PC-9 (cell line): ENCODE measurements at places on chromosomes 6 and 20. TPM values are rescaled to one million over a fixed set of nuclear protein-coding genes. Genes with fewer than 3 reads are reported as not detected.

DNA sequence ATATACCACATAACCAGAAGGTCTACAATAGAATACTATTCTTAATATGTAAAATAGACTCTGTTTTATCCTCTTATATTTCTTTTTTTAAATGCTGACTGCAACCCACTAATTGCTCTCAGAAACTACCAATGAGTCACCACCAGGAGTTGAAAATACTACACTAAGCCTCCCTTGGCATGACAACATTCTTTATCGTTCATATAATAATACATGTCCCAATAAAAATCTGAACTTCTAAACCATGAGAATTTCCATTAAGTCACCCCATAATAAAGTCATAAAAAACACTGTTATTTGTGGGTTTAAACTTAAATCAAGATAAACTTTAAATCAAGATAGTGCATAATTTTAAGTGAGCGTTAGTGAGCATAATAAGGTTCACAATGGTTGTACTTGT, 4.2 kb downstream of the HACE1 start:
- H3K4me1 ChIP-seq, result peaks cover 9% of the 10 kb centered on the region
- H3K27ac ChIP-seq, result no peak overlapping the region
- H3K4me3 ChIP-seq, result no peak overlapping the region
- no peaks in the 10 kb centered on the region for H3K27me3 ChIP-seq
- no peak for DNase-seq

DNA sequence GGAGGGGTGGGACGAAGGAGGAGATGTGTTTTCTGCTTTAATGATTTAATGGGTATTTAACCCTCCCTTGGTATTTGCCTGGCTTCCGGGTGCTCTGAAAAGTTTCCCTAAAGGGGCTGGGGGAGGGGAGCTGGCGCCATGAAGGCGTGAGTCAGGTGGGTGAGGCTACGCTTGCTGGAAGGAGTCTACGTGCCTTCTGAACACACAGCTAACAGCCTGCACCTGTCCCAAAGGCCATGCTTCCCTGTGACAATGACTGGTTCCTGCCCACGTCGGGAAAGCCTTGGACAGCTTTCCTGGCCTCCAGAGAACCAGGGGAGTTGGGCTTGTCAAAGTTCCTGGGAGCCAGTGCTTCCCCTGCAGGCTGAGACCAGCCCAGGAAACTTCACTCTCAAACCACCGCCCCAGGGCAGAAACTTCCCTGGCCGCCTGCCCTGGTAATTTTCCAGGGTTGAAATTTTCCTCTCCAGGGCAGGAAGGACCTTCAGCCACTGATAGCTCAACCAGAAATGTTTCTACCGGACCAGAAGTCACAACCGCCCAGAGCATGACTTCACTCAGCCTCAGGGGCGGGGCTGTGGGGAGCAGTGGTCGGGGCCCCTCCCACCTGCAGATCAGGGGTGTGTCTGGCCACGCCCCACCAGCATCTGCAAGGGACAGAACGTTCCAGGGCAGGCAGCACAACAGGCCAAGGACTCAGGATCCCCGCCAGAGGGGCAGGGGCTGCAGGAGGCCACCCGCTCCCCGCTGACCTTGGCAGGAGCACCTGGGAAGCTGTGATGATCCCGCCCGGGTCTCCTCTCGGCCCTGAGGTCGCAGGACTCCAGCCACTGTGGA, 18.6 kb upstream of the SLCO4A1 start:
- H3K27me3 ChIP-seq, result no peaks in the 10 kb centered on the region
- peak; percentile 99 for DNase-seq
- peak overlapping the region; percentile 80 for H3K4me3 ChIP-seq
- peak overlapping the region; percentile 99 for H3K27ac ChIP-seq
- peaks cover 80% of the 10 kb centered on the region for H3K4me1 ChIP-seq
- no peaks in the 10 kb centered on the region for H3K36me3 ChIP-seq

GRCh38 chr6:150310539-150310938, 58.3 kb upstream of the IYD start:
- no peaks in the 10 kb centered on the region for H3K27me3 ChIP-seq
- DNase-seq, result no peak
- H3K4me3 ChIP-seq, result no peak overlapping the region
- H3K27ac ChIP-seq, result no peak overlapping the region

DNA sequence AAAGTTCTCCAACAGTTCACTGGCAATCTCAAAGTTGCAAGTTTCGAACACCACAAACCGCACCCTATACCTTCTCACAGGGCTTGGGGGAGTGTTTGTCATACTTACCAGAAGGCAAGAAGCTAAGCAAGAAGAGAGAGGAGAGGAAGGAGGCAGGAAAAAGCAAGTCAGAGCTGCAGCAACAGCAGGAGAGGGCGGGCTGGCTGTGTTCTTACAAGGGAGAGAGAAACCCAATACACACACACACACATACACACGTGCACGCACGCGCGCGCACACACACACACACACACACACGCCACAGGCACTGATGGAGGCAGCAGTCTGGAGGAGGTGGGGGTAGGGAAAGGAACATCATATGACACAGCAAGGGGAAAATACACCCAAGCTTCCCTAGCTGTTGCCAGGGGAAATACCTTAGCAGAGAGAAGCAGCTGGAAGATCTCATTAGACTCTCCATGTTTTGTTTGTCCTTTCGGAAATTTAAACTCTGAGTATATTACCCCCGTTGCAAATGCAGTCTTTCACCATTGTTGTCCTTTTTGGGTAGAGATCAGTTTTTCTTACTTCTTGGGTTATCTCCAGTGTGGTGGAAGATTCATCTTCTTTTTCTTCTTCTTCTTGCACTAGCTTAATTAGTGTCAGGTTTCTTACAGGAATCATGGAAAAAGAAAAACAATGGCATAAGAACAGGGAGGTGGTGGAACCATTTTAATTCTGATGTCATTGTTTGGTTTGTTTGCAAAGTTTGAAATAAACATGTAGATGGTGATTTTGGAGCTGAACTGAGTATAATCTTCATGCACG, at the start of gene TXLNB:
Gene TXLNB (minus strand): TSS at position 186 of the 807 bp plus-strand sequence. CDS start 3,099 bp downstream, outside the sequence.
- H3K27me3 ChIP-seq, result no peaks in the 10 kb centered on the region
- H3K36me3 ChIP-seq, result no peaks in the 10 kb centered on the region
- H3K4me3 ChIP-seq, result no peak within 1 kb of the TSS
- no peak within 1 kb of the TSS for H3K27ac ChIP-seq

DNA sequence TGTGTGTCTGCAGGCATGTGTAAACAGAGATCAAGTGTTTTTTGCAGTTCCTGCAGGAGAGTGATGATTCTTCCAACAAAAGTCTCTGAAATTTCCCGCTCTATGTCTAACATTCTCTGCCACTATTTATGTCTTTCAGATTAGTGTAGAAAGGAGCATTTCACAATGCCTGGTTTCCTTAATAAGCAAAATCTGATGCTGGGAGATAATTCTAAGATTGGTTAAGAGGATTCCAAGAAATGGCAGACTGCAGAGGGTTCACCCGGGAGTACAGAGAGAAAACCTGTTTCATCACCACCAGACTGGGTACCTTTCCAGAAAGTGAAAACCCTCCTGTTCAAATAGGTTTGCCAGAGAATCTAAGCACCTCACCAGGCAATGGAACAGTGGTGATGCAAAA, 62.7 kb downstream of the FOXC1 start:
- H3K36me3 ChIP-seq, result no peaks in the 10 kb centered on the region
- H3K4me3 ChIP-seq, result no peak overlapping the region

DNA sequence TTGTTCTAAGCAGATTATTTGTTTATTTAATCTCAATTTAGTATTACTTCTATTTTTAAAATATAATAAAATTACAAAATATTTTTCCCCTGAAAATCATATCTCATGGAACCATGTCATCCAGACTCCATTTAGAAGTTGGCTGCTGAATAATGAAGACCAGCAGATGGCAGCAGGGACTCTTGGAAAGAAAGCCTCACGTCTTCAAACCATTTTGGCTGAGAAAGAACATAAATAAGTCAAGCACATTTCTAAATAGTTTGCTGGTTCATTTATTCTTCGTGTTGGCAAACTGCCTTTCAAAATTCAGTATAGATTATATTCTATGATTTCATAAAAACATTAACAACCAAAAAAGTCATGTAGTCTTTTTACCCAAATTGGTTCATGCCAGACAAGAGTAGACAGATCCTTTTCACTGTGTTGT, 71.7 kb downstream of the RCAN2 start:
- no peaks in the 10 kb centered on the region for H3K36me3 ChIP-seq
- H3K27me3 ChIP-seq, result no peaks in the 10 kb centered on the region
- no peak overlapping the region for H3K4me3 ChIP-seq
- DNase-seq, result peak; percentile 48
- H3K4me1 ChIP-seq, result peaks cover 11% of the 10 kb centered on the region; the same call in 1 of the 2 replicates
- no peak overlapping the region for H3K27ac ChIP-seq

GRCh38 chr20:22763257-22763906, 179.0 kb upstream of the FOXA2 start:
- no peaks in the 10 kb centered on the region for H3K36me3 ChIP-seq
- no peaks in the 10 kb centered on the region for H3K27me3 ChIP-seq
- peak overlapping the region; percentile 29; the same call in 1 of the 2 replicates for H3K4me3 ChIP-seq
- H3K4me1 ChIP-seq, result peaks cover 46% of the 10 kb centered on the region

DNA sequence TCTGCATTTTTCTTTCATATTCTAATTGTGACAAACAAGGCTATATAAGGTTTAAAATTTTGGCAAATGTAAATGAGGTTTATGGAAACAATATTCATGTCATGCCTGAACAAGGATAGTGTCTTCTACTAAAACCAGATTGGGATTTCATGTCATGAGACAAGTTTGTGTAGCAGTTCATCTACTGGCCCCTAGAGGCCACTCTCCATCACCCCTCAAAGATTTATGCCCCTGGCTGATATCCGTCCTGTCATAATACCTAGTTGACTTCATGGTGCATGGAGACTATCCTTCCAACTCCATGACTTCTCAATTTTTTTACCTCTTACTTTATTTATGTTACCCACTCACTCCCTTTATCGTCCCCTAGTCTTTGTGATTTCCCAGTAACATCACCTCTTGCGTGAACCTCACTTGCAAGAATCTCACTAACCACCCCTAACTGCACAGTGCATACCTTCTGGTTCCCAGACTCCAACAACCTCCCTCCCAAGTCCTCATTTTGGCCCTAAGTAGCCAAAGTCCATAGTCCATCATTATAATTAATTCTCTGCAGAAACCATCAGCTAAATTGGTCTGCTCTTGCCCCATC, 179.8 kb downstream of the TASP1 start:
- H3K4me1 ChIP-seq, result no peaks in the 10 kb centered on the region
- no peak overlapping the region for H3K27ac ChIP-seq
- no peaks in the 10 kb centered on the region for H3K27me3 ChIP-seq
- DNase-seq, result no peak
- H3K36me3 ChIP-seq, result no peaks in the 10 kb centered on the region

DNA sequence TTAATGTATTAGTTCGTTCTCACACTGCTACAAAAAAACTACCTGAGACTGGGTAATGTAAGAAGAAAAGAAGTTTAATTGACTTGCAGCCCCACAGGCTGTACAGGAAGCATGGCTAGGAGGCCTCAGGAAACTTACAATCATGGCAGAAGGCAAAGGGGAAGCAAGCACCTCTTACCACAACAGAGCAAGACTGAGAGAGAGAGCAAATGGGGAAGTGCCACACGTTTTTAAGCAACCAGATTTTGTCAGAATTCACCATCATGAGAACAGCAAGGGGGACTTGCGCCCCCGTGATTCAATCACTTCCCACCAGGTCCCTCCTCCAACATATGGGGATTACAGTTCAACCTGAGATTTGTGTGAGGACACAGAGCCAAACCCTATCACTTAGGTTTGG, 70.8 kb upstream of the SRSF6 start:
- no peak for DNase-seq
- peaks cover 97% of the 10 kb centered on the region for H3K27me3 ChIP-seq
- H3K4me1 ChIP-seq, result no peaks in the 10 kb centered on the region
- no peak overlapping the region for H3K27ac ChIP-seq
- no peak overlapping the region for H3K4me3 ChIP-seq
- H3K36me3 ChIP-seq, result no peaks in the 10 kb centered on the region

- H3K4me3 ChIP-seq, result no peak overlapping the region
- no peaks in the 10 kb centered on the region for H3K27me3 ChIP-seq
- H3K27ac ChIP-seq, result peak overlapping the region; percentile 92
- no peak for DNase-seq
- peaks cover 53% of the 10 kb centered on the region for H3K4me1 ChIP-seq
Observed at GRCh38 chr6:45657226-45657625, 279.5 kb upstream of the SUPT3H start.

DNA sequence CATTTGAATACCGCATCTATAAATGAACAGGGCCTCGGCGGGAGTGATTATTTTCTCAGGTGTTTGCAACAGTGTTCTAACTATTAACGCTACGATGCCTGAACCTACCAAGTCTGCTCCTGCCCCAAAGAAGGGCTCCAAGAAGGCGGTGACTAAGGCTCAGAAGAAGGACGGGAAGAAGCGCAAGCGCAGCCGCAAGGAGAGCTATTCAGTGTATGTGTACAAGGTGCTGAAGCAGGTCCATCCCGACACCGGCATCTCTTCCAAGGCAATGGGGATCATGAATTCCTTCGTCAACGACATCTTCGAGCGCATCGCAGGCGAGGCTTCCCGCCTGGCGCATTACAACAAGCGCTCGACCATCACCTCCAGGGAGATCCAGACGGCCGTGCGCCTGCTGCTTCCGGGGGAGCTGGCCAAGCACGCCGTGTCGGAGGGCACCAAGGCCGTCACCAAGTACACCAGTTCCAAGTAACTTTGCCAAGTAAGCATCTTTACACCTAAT, 70.9 kb downstream of the HFE start:
- peak overlapping the region; percentile 75 for H3K4me3 ChIP-seq
- peak overlapping the region; percentile 67 for H3K27ac ChIP-seq
- peaks cover 14% of the 10 kb centered on the region for H3K4me1 ChIP-seq
- no peaks in the 10 kb centered on the region for H3K27me3 ChIP-seq

DNA sequence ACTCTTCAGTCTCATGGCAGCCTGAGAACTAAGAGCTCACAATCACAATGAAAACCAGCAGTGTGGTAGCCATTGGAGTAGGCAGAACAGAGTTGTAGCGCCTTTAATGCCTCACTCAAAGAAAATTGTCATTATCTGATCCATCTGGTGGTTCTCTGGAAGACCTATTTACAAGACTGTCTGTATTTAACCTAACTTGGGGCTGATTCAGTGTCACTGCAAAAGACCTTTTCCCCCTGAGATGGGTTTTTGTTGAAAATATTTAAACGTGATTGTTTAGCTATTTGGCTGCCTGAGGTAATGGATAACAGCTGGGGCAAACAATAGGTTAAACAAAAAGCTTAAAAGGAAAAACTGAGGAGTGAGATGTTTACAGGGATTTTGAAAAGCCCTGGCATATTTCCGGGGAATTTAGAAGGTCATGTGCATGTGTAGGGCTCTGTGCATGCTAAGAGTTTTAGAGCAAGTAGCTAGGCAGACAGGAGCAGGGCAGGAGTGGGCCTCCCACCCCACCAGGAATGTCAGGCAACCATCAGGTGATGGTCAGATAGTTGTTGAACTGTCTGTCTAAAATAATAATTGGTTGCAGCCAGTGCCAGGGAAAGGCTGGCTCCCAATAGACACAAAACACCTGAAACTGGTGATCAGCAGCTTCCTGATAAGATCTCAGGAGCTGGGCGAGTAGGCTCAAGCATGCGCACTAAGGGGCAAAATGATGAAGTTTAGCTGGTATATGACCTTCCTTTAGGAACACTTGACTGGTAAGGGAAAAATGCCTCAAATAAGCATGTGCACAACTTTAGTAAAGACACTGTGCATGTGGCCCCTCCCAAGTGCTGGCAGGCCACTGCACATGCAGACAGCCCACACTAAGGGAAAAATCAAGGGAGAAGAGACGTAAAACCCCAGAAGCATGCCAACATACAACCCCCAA, 70.8 kb upstream of the AKIRIN2 start:
- H3K27me3 ChIP-seq, result no peaks in the 10 kb centered on the region
- H3K27ac ChIP-seq, result no peak overlapping the region
- no peaks in the 10 kb centered on the region for H3K4me1 ChIP-seq
- H3K36me3 ChIP-seq, result no peaks in the 10 kb centered on the region

- H3K36me3 ChIP-seq, result no peaks in the 10 kb centered on the region
- H3K27ac ChIP-seq, result no peak overlapping the region
- no peaks in the 10 kb centered on the region for H3K4me1 ChIP-seq
- H3K27me3 ChIP-seq, result no peaks in the 10 kb centered on the region
- DNase-seq, result peak; percentile 44
Observed at GRCh38 chr6:144613859-144614258, 328.7 kb downstream of the UTRN start.

The GPX5 gene
- not detected in 2 replicates for total RNA-seq

The CNR1 gene
- total RNA-seq, result not detected in 2 replicates

The TP53TG5 gene
- 0.23 TPM in 1 of 2 replicates, not detected in the other for total RNA-seq

The BPIFB1 gene
- not detected in 2 replicates for total RNA-seq

The RRP36 gene
- 45.2 and 62.5 TPM in 2 replicates for total RNA-seq
